ENCODE measurements at places on chromosomes 11 and 22. TPM values are rescaled to one million over a fixed set of nuclear protein-coding genes. Genes with fewer than 3 reads are reported as not detected.

The IGSF22 gene
- 0.49 TPM for total RNA-seq

The SLC6A5 gene
- not detected for total RNA-seq

The SELENOM gene
- total RNA-seq: 51.5 TPM

The MIOX gene
- not detected for total RNA-seq

The OR5AP2 gene
- total RNA-seq: not detected

The MS4A6E gene
- total RNA-seq: not detected

The UPB1 gene
- 1.1 TPM for total RNA-seq

The EHF gene
- total RNA-seq: 1.6 TPM

GRCh38 chr11:64037027-64037634 is 1.4 kb downstream of the FLRT1 start:
- H3K27ac ChIP-seq: peak overlapping the region; percentile 37
- H3K27me3 ChIP-seq: peaks cover 41% of the 10 kb centered on the region
- peaks cover 24% of the 10 kb centered on the region for H3K4me1 ChIP-seq
- DNase-seq: no peak
- H3K4me3 ChIP-seq: peak overlapping the region; percentile 70

DNA sequence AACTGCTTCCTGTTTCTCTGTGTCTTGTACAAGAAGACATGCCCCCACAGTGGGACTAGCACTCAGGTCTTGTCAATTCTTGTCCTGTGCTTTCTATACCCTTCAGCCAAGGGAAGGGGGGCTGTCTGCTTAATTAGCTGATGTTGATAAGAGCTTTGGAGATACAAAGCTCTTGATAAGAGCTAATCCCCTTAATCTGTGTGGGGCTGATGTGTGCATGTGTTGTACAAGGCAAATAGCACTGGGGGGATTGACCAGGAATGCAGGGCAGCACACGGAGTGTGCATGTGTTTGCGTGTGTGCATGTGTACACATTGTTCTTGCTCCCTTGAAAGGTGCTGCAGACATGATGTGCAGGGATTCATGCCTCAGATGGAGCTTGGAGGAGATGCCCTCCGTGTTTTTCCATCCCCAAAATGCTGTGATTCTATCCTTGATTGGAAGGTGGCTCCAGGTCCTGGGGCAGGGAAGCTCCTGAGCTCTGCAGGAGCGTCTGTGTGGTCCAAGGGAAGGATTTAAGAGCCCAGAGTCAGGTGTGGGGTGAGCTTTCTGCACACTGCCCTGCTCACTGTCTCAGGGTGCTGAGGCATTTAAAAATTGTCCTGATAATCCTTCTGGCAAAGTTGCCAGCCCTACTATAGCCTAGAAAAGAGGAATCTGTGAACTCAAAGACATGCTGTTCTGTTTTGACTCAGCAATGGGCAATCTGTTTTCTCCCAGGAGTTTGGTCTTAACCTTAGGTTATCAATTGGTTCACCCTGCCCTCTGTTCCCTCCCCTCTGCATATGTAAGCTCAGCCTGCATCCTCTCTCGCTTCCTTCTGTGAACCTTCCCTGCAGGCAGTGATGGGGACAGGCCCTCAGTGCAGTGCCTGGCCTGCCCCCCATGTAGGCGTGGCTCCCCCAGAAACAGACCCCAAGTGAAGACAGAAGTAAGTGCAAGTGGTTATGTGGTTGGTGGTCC is 102.0 kb downstream of the GRIK4 start:
- H3K4me1 ChIP-seq: peaks cover 13% of the 10 kb centered on the region
- no peak for DNase-seq
- peak overlapping the region; percentile 10 for H3K27ac ChIP-seq

- DNase-seq: no peak
- H3K4me3 ChIP-seq: no peak overlapping the region
- no peak overlapping the region for H3K27ac ChIP-seq
These were observed 247.3 kb downstream of the MN1 start for GRCh38 chr22:27554106-27554811.

- DNase-seq: no peak
- H3K36me3 ChIP-seq: no peaks in the 10 kb centered on the region
- H3K4me3 ChIP-seq: no peak overlapping the region
- no peak overlapping the region for H3K27ac ChIP-seq
These were observed 116.5 kb downstream of the PTPRJ start for GRCh38 chr11:48096588-48097525.

- no peak for DNase-seq
- peaks cover 8% of the 10 kb centered on the region for H3K4me1 ChIP-seq
- no peak overlapping the region for H3K4me3 ChIP-seq
These were observed 7.1 kb downstream of the CASP12 start for GRCh38 chr11:104891135-104891534.

DNA sequence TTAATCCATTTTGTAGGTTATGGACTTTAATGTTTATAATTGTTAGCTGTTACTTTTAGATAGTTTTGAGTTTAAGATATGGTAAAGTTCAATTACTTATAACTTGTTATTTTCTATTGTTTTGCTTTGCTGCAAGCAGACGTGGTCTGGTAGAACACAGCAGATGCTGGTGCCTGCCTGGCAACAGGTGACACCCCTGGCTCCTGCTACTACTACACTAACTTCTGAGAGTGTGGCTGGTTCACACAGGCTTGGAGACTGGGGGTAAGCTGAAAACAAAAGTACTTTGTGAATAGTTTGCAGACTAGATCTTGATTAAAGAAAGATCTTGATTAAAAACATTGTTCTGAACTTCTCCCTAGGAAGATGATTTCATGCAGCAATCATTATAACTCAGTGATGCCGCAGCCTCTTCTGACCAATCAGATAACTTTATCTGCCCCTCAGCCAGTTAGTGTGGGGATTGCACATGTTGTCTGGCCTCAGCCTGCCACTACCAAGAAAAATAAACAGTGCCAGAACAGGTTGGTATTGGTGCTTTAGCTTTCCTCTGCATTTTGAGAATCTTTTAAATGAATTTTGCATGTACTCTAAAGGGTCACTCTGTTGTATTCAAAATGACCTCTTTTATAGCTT is 90.4 kb downstream of the HIPK3 start:
- no peak for DNase-seq
- H3K4me3 ChIP-seq: no peak overlapping the region
- no peaks in the 10 kb centered on the region for H3K27me3 ChIP-seq
- H3K4me1 ChIP-seq: peaks cover 17% of the 10 kb centered on the region
- peaks cover 84% of the 10 kb centered on the region for H3K36me3 ChIP-seq

GRCh38 chr11:38014405-38014804 is 1416.4 kb upstream of the RAG2 start:
- no peak overlapping the region for H3K27ac ChIP-seq
- no peaks in the 10 kb centered on the region for H3K27me3 ChIP-seq
- no peak for DNase-seq
- H3K36me3 ChIP-seq: no peaks in the 10 kb centered on the region

DNA sequence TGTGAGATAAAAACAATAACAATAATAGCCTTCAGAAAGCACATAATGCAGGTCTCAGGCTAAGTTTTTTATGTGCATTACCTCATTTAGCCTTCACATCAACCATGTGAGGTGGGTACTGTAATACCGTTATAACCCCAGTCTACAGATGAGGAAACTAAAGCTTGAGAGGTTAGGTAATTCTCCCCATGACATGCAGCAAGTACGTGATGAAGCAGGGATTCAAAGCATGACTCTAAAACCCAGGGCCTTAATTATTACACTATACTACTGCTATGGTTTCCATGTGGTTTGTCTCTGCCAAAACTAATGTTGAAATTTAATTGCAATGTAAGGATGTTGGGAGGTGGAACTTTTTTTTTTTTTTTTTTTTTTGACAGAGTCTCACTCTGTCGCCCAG is 37.7 kb upstream of the FDX1 start:
- no peak overlapping the region for H3K4me3 ChIP-seq
- no peaks in the 10 kb centered on the region for H3K4me1 ChIP-seq
- H3K36me3 ChIP-seq: no peaks in the 10 kb centered on the region
- H3K27me3 ChIP-seq: no peaks in the 10 kb centered on the region
- DNase-seq: no peak

GRCh38 chr22:35830305-35830704 is 112.6 kb downstream of the APOL5 start:
- H3K36me3 ChIP-seq: no peaks in the 10 kb centered on the region
- H3K27me3 ChIP-seq: no peaks in the 10 kb centered on the region
- peaks cover 72% of the 10 kb centered on the region for H3K4me1 ChIP-seq
- no peak overlapping the region for H3K4me3 ChIP-seq
- no peak for DNase-seq
- H3K27ac ChIP-seq: no peak overlapping the region

DNA sequence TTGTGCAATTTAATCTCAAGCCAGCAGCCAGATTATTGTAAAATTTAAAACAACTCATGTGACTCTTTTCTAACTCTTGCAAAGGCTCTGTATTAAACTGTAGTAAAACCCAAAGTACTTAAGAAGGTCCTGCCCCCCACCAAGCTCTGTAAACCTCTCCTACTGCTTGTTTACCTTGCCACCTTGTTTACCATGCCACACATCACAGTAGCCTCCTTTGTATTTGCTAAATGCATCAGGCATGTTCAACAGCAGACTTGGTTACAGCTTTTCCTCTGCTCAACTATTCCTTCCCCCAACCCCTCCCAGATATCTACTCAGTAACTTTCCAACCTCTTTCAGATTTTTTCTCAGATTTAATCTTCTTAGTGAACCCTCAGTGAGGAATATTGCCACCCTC is 861.6 kb downstream of the METTL15 start:
- no peaks in the 10 kb centered on the region for H3K36me3 ChIP-seq
- H3K27ac ChIP-seq: no peak overlapping the region
- no peaks in the 10 kb centered on the region for H3K27me3 ChIP-seq
- no peak for DNase-seq
- H3K4me3 ChIP-seq: no peak overlapping the region

GRCh38 chr22:42680648-42681047 is 31.5 kb upstream of the CYB5R3 start:
- no peaks in the 10 kb centered on the region for H3K36me3 ChIP-seq
- H3K4me3 ChIP-seq: no peak overlapping the region

DNA sequence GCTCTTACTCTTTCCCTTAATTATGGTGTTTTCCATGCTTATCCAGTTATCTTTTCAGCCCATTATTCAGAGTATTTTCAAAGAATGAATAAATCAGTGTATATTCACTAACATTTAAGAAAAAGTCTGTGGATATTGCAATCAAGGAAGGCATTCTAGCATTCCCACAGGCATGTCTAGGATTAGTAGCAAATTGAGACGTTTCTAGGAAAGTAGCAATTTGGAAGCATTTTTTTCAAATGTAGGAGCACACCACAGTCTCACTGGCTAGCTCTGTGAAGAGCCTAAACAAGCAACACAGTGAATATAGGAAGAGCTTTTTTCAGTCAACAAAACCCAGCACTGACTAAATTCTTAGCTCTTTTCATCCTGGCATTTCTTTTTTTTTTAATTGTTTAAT is 65.4 kb downstream of the CCDC34 start:
- peaks cover 7% of the 10 kb centered on the region for H3K4me1 ChIP-seq
- no peaks in the 10 kb centered on the region for H3K27me3 ChIP-seq
- no peaks in the 10 kb centered on the region for H3K36me3 ChIP-seq
- no peak for DNase-seq

DNA sequence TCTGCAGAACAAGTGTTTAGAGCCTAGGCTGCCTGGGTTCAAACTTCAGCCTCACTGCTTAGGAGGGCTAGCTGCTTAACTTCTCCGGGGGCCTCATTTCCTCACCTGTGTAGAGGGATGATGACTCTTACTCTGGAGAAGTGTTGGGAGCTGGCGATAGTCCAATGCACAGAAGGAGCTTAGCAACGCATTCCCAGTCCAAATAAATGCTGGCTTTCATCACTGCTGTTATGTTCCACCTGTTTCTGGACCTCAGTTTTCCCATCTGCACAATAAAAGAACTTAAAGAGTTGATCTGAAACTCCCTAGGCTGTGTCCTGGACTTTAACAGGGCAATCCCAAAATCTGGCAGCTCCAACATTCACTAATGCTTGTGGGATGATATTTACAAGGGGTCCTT is 337.8 kb downstream of the MIAT start:
- no peak overlapping the region for H3K4me3 ChIP-seq
- DNase-seq: no peak
- H3K27ac ChIP-seq: no peak overlapping the region
- H3K27me3 ChIP-seq: peaks cover 31% of the 10 kb centered on the region

GRCh38 chr11:57311109-57311936 is 13.4 kb downstream of the TNKS1BP1 start:
- peaks cover 62% of the 10 kb centered on the region for H3K36me3 ChIP-seq
- DNase-seq: peak; percentile 92
- no peaks in the 10 kb centered on the region for H3K27me3 ChIP-seq
- peak overlapping the region; percentile 90 for H3K27ac ChIP-seq
- peak overlapping the region; percentile 68 for H3K4me3 ChIP-seq

DNA sequence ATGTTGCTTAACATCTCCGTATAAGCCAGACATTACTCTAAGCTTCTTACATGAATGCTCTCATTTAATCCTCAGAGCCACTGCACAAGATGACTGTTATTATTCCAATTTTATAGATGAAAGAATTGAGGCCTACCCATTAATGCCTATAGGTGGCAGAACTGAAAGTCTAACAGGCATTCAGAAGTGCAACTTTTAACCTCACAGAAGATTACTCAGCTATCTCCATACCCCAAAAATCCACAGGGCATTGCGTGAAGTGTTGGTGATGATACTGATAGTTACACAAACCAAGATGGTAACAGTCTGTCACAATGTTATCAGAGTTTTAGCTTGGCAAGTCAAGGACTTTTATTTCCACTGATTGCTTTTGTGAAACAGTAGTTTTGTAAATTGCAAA is 130.5 kb downstream of the ARHGAP42 start:
- no peak overlapping the region for H3K4me3 ChIP-seq
- no peaks in the 10 kb centered on the region for H3K36me3 ChIP-seq
- no peaks in the 10 kb centered on the region for H3K27me3 ChIP-seq

GRCh38 chr22:46428171-46428570 is 92.7 kb downstream of the TRMU start:
- no peak overlapping the region for H3K27ac ChIP-seq
- no peaks in the 10 kb centered on the region for H3K36me3 ChIP-seq
- H3K4me3 ChIP-seq: no peak overlapping the region
- DNase-seq: no peak

DNA sequence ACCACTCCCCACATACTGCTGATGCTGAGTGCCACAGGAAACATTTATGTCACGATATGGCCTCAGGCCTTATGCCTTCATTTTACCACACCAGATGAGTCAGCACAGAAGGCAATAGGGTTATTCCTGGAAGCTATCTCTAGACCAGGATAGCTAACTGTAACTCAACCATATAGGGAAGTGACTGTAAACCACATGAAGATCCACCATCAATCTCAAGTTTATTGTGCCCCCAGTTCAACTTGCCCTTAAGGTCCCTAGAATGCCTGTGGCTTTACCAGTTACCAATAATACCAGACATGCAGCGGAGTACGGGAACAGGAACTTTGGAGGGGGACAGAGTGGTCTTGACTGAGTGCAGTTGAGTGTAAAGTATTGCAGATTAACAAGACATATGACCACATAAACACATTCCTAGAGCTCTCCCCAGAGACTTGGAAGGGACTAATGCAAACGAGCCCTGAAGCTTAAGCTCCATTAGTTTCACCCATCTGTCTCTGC is 180.9 kb downstream of the KIF18A start:
- no peaks in the 10 kb centered on the region for H3K4me1 ChIP-seq
- H3K36me3 ChIP-seq: no peaks in the 10 kb centered on the region
- no peak overlapping the region for H3K4me3 ChIP-seq
- H3K27me3 ChIP-seq: no peaks in the 10 kb centered on the region

GRCh38 chr11:33976495-33977199 is 74.9 kb upstream of the CAPRIN1 start:
- H3K4me1 ChIP-seq: no peaks in the 10 kb centered on the region
- H3K36me3 ChIP-seq: no peaks in the 10 kb centered on the region
- H3K4me3 ChIP-seq: no peak overlapping the region
- no peak overlapping the region for H3K27ac ChIP-seq
- peaks cover 6% of the 10 kb centered on the region for H3K27me3 ChIP-seq
- no peak for DNase-seq

GRCh38 chr22:39422721-39423120 is 23.1 kb downstream of the TAB1 start:
- peaks cover 97% of the 10 kb centered on the region for H3K36me3 ChIP-seq
- no peak overlapping the region for H3K4me3 ChIP-seq
- no peak overlapping the region for H3K27ac ChIP-seq
- no peak for DNase-seq

Measured in left ventricle myocardium inferior (tissue), 1 donor.